ENCODE measurements at places on chromosomes 2 and 18. TPM values are rescaled to one million over a fixed set of nuclear protein-coding genes. Genes with fewer than 3 reads are reported as not detected.

- no peak for ATAC-seq
These were observed 28.2 kb upstream of the EPAS1 start for GRCh38 chr2:46269001-46269400.

GRCh38 chr2:6866275-6866671, 566 bp upstream of the CMPK2 start:
- peak; percentile 53 for ATAC-seq

DNA sequence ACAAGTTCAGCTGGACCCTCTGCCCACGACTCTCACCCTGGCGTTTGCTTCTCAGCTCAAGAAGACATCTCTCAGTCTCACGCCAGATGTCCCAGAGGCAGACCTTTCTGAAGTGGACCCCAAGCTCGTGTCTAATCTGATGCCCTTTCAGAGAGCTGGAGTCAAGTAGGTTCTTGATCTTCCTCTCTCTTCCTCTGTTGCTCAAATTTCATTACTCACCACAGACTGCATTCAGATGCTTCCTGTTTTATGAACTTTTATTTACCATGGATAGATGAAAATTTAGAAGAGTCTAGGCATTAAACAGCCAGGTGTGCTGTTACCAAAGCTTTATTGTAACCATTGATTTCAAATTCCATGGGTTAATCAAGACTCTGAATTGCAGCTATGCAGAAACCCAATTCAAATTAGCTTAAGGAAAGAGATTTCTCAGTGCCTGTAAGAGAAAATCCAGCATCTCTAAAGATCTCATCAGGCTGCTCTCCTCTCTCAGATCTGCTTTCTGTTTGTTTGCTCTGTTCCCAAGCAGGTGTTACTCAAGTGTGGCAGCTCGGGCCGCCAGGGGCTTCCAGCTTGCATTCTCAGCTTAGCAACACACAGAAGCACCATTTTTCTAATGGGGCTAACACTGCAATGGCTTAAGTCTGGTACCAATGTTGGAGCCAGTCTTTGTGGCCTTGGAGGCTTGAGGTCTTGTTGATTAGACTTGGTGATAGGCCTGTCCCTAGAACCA, 16.5 kb downstream of the SMARCAL1 start:
- no peak for ATAC-seq

DNA sequence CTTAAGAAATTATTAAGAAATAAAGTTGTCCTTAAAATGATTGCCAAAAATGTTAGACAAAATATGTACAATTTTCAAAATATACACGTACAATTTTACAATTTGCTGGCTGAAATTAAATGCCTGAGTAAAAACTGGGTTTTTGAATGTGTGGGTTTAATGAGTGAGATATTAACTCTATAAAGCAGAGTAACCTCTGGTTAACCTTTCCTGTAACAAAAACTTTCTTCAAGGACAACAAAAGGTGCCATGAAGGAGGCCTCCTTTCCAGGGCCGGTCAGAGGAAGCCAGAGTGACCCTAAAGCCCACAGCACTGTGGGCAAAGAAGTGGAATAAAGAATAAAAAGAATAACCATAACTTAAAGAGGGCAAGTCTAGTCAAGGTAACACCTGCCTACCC, 16.5 kb upstream of the MAL start:
- no peak for ATAC-seq

DNA sequence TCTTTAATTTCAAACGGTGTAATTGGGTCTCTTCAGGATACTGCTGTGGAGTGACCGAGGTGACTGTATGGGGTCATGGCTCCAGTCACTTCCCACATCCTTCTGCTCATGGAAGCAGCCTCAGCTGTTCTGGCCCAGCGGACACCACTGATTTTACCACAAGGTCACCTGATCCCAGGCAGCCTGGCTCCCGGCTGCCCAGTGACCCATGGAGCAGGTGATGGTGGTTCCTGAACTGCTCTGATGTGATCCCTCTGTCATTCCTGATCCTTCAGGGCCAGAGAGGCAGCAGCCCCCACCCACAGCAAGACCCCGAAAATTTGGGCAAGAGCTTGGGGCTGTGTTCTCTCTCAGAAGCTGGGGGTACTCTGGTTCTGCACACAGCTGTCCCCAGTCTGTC, 35.5 kb upstream of the HS6ST1 start:
- no peak for ATAC-seq

DNA sequence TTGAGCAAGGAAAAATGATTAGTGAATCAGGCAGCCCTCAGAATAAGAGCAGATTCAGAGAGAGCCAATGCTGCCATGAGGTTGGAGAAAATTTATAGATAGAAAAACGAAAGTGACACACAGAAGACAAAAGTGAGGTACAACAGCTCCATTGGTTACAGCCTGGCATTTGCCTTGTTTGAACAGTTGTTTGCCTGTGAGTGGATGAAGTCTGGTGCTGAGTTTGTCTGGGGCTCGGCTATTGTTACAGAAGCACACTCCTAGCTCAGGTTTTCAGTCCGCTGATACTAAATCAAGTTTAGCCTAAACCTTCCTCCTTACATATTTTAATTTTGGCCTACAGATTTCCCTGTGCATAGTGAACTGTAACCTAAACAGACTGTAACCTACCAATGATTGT, 387.8 kb upstream of the RAB12 start:
- ATAC-seq: no peak

DNA sequence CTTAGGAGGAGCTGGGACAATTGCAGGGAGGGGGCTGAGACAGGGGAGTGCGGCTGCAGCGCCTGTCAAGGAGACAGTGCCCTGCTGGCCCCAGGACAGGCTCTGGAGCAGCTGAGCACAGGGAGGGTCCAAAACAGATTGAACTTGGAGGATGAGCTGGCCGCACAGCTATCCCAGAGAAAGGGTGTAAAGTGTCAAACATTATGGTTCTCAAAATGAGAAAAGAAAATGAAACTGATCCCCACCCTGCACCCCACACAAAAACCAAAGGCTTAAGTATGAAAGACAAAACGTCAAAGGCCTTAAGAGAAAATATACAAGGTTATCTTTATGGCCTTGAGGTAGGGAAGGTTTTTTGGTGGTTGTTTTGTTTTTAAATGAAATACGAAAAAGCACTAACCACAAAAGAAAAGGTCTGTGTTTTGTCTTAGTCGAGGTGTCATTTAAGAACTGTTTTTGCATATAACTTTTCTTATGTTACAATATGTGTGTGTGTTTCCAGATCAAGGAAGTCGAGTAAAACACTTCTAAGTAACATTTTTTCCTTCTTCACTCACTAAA, 111.8 kb downstream of the HDAC4 start:
- peak; percentile 70 for ATAC-seq

DNA sequence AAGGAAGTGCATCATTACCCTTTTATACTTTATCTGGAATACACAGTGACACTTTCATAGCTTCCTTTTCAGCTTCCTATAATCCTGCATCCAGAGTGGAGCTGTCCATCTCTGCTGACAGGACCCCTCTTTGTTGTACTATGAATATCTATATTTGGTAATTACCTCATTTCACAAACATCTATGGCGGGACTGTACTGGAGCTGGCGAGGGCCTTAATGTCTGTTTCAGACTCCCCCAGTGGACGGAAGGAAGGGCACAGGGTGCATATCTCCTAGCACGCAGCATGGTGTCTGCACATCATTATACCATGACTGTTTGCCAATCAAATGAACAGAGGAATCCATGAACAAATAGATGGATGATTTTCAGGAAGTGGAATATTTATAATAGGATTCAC, 142.3 kb downstream of the SOX11 start:
- ATAC-seq: no peak

DNA sequence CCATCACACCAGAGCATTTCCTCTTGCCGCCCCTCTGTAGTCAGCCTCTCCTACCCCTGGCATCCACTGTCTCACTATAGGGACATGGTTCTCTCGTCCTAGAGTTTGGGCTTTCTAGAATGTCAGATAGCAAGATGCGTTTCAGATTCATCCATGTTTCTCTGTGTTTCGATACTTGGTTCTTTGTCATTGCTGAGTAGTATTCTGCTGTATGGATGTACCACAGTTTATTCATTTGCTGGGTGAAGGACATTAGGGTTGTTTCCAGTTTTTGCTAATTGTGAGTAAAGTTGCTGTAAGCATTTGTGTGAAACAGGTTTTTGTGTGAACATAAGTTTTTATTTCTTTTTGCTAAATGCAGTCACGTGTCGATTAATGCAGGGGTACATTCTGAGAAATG, 3.8 kb downstream of the ZNF532 start:
- ATAC-seq: no peak

DNA sequence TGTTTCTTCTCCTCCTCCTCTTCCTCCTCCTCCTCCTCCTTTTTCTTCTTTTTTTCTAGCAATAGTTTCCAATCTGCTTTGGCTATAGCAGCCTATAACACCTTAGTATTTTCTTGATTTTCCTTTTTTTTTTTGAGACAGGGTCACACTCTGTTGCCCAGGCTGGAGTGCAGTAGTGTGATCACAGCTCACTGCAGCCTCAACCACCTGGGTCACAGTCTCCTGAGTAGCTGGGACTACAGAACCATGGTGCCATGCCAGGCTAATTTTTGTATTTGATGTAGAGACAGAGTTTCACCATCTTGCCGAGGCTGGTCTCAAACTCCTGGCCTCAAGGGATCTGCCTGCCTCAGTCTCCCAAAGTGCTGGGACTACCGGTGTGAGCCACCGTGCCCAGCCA, 10.7 kb upstream of the THNSL2 start:
- no peak for ATAC-seq

DNA sequence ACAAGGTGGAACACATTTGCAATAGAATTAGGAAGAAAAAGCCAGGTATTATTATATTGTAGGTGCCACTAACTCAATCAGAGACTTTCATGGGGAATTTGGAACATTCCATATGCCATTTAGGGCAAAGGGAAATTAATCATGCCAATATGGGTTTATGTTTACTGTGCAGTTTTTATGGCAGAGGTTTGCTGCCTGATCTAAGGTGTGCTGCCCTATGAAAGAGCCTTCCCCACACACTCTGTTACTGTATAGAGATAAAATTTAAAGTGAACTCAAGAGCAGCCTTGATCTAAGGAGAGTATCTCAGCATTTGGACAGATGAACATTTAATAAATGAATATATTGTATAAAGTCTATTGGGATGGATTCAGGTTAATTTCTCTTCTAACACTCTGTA, 771.6 kb downstream of the CNTNAP5 start:
- no peak for ATAC-seq

DNA sequence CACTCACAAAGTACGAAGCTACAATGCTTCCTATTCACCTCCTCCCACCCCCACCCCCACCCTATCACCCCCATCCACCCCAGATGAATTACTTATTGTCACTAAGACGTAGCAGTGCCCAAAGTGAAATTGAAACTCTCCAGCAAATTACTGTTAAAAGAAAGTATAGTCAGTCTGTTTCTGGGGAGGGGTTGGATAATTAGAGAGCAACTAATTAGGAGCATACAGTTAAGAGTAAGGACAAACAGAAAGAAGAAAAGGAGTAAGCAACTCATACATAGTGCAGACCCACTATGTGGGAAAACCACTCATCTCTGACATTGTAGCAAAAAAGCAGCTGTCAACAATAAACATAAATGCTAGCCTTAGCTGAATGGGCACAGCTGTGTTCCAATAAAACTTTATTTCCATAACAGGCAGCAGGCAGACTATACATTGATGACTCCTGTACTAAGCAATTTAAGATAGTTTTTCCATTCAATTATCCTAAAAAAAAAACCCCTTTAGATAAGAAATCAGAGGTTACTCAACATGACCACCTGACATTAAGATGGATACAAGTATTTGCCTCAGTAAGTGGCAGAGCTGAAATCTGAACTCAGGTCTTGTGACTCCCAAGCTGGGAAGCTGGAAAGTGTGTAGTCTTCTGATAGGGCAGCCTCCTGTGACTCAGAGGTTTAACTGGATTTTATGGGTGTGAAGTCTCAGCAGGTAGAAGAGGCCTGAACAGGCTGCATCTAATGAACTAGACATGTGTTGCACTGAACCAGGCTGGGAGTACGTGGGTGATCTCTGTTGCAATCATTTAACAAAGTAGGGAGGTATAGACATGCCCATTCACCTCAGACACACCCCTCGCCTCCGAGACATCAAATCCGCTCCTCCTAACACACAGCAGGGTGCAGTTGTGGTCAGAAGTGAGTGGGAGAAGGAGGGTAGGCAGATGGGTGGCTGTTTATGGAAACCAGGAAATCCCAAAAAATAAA, 171.8 kb upstream of the KLF7 start:
- ATAC-seq: peak; percentile 40

GRCh38 chr2:237480556-237480955, 6.5 kb upstream of the MLPH start:
- ATAC-seq: no peak

DNA sequence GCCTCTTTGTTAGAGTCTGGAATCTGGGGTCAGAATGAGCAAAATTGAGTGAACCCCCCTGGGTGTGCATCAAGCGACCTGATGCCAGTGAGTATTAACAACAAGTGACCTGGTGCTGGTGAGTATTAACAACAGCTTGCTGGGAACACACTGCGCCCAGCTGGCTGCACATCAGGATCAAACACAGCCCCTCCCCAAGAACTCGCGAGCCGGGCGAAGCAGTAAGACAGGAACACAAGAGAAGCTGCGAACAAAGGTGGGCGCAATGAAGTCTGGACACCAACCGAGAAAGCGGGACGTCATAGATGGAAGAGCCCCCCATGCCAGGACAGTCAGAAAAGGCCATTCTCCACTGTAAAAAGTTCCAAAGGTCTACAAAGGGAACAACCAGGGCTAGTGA, 34.3 kb downstream of the CRACDL start:
- no peak for ATAC-seq

DNA sequence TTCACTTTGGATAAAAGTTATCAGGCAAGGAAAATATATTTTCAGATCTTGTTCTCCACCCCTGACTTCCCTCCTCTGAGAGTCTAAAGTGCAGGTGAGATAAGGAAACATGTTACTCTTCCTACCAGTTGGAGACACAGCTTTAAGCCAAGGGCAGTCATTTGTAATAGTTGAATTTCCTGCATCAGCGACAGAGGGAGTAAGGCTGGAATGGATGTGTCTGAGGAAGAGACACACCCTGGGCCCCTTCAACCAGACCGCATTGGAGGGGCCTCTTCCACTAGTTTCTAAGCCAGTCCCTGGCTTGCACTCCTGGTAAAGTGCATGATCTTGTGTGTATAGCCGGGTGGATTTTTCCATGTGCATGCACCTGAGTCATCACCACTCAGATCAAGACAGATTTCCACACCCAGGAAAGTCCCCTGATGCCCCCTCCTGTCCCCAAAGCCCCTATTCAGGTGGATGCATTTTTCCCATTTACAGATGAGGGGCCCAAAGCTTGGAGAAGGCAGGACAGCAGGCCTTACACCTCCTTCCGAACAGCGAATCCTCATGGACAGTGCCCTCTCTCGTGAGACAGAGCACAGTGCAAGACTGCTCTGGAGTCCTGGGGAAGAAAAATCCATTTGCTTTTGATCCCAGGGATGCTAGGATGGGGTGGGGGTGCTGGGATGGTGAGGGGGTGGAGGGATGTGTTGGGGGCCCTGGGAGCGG, 66.7 kb upstream of the SH3RF3 start:
- no peak for ATAC-seq

- no peak for ATAC-seq
These were observed 111.1 kb downstream of the PDCL3 start for GRCh38 chr2:100673691-100674485.

Gene SNORC
- 3.1 TPM for total RNA-seq

Gene CCDC121
- 0.26 TPM for total RNA-seq

Gene C1QL2
- not detected for total RNA-seq

Gene G6PC2
- total RNA-seq: not detected

Gene NRP2
- 0.91 TPM for total RNA-seq

Gene EFHD1
- total RNA-seq: 0.71 TPM

Gene FBXO15
- 2.6 TPM for total RNA-seq

Gene HOXD4
- total RNA-seq: not detected

Gene SULT1C2
- not detected for total RNA-seq

Gene ALMS1
- total RNA-seq: 20.2 TPM

Gene IL1A
- 27.1 TPM for total RNA-seq

Gene LIMS2
- total RNA-seq: 4.8 TPM
